ENCODE measurements at places on chromosomes 4 and X. TPM values are rescaled to one million over a fixed set of nuclear protein-coding genes. Genes with fewer than 3 reads are reported as not detected.

NR0B1 gene
- 0.52 TPM for total RNA-seq

DNA sequence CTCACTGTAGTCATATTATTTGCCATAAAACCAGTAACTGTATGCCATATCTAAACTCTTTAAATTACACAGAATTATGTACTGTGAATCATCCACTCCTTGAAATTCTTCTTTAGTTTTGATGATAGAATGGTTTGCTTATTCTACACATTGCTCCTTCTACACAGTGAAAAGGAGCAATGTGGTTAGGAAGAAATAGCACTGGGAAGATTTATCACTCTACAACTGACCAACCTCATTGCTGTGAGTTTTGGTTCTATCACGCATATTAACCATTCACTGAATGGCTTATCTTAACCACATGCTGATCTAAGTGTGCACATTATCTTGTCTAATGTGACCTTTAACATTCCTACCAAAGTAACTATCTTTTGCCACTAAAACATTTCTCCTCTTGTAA, 415.7 kb upstream of the NDST4 start:
- no peak for DNase-seq

GRCh38 chr4:8674311-8674885, 81.8 kb downstream of the CPZ start:
- DNase-seq, result peak; percentile 27

DNA sequence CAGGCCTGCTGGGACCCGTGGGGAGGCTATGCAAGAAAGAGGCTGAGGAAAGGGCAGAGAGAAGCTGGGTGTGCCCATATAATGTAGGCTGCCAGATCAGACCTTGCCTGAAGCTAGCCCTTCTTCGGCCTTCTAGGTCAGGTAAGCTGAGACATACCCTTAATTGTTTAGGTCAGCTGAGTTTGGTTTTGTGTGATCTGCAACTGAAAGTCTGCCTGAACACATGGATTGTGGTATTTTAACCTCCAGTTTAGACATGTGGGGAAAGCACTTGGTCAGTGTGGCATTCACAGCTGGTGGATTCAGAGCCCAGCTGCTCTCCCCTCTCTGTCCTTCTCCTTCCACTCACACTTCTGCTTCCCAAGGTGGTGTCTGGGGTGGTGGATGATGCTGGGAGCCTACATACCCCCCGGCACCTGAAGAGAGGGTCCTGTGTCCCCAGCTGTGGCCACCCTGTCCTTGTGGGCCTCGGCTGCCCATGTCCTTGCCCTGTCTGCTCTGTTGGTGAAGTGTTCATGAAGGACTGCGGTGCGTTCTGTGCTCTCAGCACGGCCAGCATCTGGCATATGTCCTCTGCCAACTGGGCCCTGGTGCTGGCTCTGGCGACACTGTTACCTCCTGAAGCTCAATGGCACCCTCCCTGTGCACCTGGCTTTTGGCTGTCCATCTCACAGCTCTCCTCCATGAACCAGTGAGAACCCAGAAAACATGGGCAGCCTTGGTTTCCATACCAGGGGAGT, 82.1 kb downstream of the NAT8L start:
- DNase-seq, result no peak

GRCh38 chrX:2708592-2709188, 17.6 kb downstream of the CD99 start:
- DNase-seq, result no peak
